ENCODE measurements at places on chromosomes 11 and 22. TPM values are rescaled to one million over a fixed set of nuclear protein-coding genes. Genes with fewer than 3 reads are reported as not detected.

GRCh38 chr11:86774417-86774816 is 25.9 kb upstream of the PRSS23 start:
- no peaks in the 10 kb centered on the region for H3K36me3 ChIP-seq
- H3K4me1 ChIP-seq, result peaks cover 35% of the 10 kb centered on the region
- H3K4me3 ChIP-seq, result no peak overlapping the region
- no peak overlapping the region for H3K27ac ChIP-seq
- DNase-seq, result no peak
- H3K27me3 ChIP-seq, result no peaks in the 10 kb centered on the region

DNA sequence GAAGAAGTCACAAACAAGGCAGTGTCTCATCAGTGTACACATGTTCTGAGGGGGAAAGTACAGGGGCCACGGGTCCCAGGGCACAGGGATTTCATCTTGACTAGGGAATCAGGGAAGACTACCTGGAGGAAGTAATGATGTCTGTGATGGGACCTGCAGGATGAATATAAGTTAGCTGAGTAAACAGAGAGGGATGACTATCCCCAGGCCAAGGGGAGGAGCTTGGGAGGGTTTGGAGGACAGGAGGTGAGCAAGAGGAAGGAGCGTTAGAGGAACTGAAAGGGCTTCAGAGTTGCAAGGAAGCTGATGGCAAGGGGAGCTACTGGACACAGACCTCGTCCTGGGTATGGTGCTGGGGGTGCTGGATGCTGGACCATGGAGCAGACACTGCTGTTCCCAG is 56.4 kb downstream of the TRAF6 start:
- H3K4me3 ChIP-seq, result no peak overlapping the region
- DNase-seq, result peak; percentile 18
- peaks cover 11% of the 10 kb centered on the region for H3K27me3 ChIP-seq
- peaks cover 50% of the 10 kb centered on the region for H3K4me1 ChIP-seq

DNA sequence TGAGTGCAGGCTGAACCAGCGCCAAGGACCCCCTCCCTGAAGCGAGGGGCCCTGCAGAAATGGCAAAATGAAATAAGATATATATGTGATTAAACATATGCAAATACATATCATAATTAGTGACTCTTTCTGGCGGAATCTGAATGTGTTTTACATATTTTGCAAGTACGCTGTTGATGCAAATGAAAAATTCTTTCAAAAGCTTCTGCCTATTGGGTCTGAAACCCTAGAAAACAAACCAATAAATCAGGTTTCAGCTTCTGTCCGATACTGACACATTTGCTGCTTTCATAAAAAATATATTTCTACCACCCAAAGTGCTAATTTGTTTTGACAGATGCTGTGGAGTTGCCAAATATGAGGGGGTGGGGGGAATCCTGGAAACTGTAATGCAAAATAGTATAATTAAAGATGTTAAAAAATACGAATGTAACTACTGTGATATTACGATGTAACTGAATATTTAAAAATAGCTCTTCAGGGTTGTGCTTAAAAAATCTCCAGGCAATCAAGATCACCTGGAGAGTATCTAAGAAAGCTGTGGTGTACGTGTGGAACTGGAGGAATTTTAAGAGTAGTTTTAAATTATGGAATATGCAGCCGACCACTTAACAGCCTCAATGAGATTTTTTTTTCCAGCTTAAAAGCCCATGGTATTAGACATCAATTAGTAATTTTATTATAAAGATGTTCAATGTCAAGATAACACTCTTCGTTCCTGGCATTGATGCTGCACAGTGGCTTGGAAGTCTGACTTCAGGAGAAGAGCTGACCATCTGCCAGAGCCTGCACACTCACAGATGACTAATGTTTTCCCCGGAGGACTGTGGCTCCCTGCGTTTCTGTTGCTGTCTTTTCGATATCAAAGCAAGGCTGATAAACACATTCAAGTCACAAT is 122.2 kb upstream of the RCN1 start:
- peaks cover 44% of the 10 kb centered on the region for H3K27me3 ChIP-seq
- no peaks in the 10 kb centered on the region for H3K4me1 ChIP-seq
- H3K4me3 ChIP-seq, result no peak overlapping the region
- DNase-seq, result no peak
- no peaks in the 10 kb centered on the region for H3K36me3 ChIP-seq
- no peak overlapping the region for H3K27ac ChIP-seq

GRCh38 chr22:44586999-44587736 is 89.1 kb upstream of the RTL6 start:
- H3K27me3 ChIP-seq, result peaks cover 98% of the 10 kb centered on the region
- no peaks in the 10 kb centered on the region for H3K36me3 ChIP-seq
- H3K27ac ChIP-seq, result no peak overlapping the region
- peak overlapping the region; percentile 24 for H3K4me3 ChIP-seq
- DNase-seq, result no peak

DNA sequence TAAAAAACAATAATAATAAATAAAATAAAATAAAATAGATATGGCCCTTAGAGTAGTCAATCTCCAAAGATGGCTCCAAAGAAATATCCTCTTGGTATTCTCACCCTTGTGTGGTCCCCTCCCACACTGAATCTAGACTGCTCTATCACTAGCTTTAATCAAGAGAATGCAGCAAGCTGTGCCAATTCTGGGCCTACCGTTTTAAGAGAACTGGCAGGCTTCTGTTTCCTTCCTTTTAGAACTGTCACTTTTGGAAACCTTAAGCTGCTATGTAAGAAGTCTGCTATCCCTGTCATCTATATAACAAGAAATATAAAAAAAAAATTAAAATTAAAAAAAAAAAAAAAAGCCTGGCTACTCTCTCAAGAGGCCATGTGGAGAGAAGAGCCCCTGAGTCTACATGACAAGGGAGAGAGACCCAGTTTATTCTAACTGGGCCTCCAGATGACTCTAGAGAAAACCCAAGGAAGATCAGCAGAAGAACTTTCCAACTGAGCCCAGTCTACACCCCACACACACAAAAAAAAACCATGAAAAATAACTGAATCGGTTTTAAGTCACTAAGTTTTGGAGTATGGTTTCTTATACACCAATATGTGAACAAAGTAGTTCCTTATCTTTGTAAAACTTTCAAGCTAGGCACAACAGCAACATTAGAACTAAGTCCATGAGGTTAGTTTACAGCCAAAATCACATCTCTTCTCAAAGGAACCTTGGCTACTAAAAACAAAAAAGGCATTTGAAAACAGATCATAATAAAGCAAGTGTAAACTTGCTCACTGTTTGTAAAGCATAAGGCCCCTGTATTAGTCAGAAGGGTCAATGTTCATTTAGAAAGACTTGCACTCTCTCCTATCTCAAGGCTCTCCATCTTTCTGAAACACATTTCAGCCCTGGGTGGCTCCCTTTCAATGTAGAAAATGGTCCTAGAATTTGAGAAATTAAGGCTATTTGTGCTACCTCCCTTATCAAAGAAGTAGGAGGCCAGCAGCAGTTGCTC is 67.3 kb downstream of the AMBRA1 start:
- DNase-seq, result no peak
- peaks cover 15% of the 10 kb centered on the region for H3K4me1 ChIP-seq
- no peaks in the 10 kb centered on the region for H3K27me3 ChIP-seq
- no peak overlapping the region for H3K4me3 ChIP-seq
- no peaks in the 10 kb centered on the region for H3K36me3 ChIP-seq

The P2RY2 gene
- total RNA-seq, result 2.3 TPM
